ENCODE measurements at places on chromosomes 4 and X. TPM values are rescaled to one million over a fixed set of nuclear protein-coding genes. Genes with fewer than 3 reads are reported as not detected.

DNA sequence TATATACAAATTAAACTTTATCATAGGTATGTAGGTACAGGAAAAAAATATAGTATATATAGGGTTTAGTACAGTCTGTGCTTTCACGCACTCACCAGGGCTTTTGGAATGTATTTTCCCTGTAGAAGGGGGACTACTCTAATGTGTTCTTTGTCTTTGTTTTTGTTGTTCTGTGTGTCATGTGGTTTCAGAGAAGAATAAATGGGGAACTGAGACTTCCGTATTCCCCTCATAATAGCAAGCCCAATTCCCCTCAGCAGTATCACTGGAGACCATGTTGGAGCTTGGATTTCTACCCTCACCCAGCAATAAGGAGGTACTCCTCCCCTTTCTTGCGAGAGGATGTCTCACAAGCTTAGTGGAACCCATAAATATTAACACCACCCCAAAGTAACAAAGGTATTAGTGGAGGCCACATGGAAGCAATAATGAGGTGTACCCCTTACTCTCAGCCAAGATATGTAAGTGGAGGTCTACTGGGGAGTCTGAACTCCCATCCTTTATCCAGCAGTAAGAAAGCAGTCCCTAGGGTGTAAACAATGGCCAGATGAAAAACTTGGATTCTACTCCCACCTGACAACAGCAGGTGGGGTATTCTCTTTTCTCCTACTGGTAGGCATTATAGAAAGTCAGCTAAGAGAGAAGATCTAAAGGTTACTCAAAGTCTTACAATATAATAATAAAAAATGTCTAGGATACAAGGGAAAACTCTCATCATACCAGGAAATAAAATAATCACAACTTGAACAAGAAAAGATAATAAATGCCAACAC is 805.4 kb upstream of the GALNTL6 start:
- no peak for DNase-seq

GRCh38 chr4:48742412-48742811 is 37.7 kb downstream of the FRYL start:
- no peak for DNase-seq

DNA sequence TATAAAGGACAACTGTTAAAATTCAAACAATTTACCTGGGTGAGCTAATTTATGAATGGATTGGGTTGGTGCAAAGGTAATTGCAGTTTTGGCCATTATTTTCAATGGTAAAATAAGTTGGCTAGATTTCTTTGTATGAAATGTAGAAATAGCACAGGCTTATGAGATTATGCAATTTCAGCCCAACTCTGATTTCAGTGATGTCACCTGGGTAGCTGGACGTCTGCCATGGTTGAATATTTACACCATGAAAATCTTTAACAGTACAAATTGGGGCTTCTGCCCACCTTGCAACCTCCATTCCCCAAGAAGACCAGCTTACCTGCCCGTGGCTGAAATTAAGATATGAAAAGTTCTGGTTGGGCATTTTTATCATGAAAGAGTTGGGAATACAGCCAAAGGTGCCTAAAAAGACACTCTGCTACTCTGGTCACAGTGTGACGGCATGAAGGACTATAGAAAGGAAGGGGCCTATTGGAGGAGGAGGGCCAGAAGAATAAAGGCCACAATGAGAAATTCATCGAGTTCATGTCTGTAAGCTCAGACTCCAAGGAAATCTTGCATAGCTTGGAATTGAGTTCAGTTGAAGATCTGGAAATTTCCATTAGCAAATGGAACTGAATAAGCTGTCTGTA is 29.7 kb downstream of the EGF start:
- no peak for DNase-seq

NWD2 gene
- total RNA-seq: not detected

- no peak for DNase-seq
Measured at GRCh38 chrX:118459494-118459893, 36.1 kb upstream of the DOCK11 start.

GABRA4 gene
- not detected for total RNA-seq

APLN gene
- total RNA-seq: 0.36 TPM

RAB39B gene
- total RNA-seq: 0.36 TPM

GRCh38 chr4:26161030-26161824 is 159.6 kb upstream of the RBPJ start:
- no peak for DNase-seq

GRCh38 chr4:75302648-75303047 is 211.6 kb downstream of the RCHY1 start:
- DNase-seq: no peak

RAB33A gene
- total RNA-seq: not detected

Data from epithelial cell of proximal tubule (primary cell).